GM23338 (cell line): ENCODE measurements at places on chromosomes 13 and 19. TPM values are rescaled to one million over a fixed set of nuclear protein-coding genes. Genes with fewer than 3 reads are reported as not detected.

Gene SLC27A1
- 9.3 and 11.6 TPM in 2 replicates for total RNA-seq

Gene SIGLEC8
- not detected in 2 replicates for total RNA-seq

Gene FCER2
- total RNA-seq: not detected in 2 replicates

Gene TMEM161A
- 59.3 and 59.5 TPM in 2 replicates for total RNA-seq

Gene TRPC4
- 1.9 and 2.1 TPM in 2 replicates for total RNA-seq

Gene PSG1
- not detected in 2 replicates for total RNA-seq

Gene TNFSF11
- 9.9 and 16.8 TPM in 2 replicates for total RNA-seq

Gene ZNF700
- total RNA-seq: 9.3 and 13.6 TPM in 2 replicates

Gene RASAL3
- 1.3 and 1.9 TPM in 2 replicates for total RNA-seq

Gene C19orf67
- total RNA-seq: not detected in 2 replicates

Gene TMEM272
- 0.35 and 0.76 TPM in 2 replicates for total RNA-seq
